ENCODE measurements at places on chromosomes 5 and 9.

GRCh38 chr9:72351538-72352453, 13.2 kb downstream of the ZFAND5 start:
- no peak for DNase-seq

DNA sequence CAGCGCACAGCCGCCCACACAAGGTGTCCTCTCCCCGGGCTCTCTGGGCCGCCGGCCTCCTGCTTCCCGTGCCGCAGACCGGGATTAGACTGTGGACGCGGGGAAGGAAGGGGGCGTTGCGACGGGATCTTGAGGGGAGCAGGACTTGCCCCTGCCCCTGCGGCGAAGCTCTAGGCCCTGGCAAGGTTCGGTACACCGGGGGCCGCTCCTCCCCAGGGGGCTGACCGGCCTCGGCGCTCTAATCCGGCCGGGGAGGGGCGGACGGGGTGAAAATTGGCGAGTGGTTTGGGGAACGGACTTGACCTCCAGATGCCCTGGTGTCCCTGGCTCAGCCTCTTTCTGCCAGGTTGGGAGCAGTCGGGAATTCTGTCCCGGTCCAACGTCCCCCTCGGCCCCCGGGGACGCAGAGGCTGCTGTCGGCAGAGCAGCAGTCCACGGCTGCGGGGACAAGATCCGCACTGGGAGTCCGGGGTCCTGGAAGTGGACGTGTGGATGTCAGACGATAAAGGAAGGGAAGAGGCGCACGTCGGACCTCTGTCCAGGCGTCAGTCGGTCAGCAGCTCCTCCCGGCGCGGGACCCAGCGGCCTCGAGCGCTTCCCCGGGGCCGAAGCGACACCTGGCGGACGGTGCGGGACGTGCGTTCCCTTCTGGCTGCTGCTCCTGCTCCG, 1.9 kb upstream of the CNTFR start:
- DNase-seq = peak; percentile 76

DNA sequence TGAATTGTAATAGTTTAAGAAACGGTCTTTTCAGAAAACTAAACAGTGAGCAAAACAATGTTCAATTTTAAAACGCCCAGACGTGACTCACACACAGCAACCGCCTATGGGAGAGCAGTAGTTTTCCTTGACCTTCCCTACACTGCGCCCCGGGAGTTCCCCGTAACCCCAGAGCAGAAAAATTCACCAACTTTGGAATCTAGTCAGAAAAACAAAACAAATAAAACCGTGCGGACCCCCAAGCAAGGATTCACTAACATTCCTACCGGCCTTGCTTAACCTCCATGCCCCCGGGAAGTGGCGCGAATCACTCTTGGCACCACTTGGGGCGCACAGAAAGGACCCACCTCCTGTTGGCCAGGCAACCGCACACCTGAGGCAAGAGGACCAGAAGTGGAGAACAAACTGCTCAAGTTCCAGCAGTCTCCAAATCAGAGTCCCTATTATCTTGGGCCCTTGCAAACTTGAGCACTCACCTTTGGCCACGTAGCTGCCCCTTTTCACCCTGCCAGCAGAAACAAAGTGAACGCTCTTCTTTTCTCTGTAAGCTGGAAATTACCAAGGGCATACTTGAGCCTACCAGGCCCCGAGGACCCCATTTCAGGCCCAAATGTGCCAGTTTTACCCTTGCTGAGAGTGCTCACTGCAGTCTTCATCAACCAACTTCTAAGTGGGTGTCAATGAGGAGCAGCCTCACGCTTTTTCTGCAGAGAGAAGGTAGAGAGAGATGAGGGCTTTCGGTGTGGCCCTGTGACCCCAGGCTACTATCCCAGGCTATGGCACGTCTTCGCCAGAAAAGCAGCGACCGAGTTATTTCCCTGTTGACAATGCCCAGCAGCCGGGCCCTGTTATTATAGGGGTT, 189.7 kb downstream of the MEF2C start:
- DNase-seq = no peak

DNA sequence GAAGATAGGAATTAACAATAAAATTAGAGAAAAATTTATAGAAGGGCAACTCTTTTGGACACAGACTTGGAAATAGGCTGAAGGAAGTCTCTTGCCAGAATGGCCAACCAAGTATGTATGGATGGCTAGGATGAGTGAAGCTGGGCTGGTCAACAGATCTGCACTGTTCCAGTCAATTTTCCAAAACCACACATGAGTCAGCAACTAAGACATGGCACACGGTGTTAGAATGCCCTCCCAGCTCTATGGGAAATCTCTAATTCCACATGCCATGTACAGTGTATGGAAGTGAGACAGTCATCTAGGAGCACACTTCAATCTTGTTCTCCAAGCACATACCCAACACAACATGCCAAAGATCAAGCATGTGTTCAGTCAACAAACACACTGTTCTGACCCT, 129.6 kb downstream of the GLIS3 start:
- DNase-seq = no peak

GRCh38 chr5:1545805-1546355, 22.1 kb upstream of the LPCAT1 start:
- DNase-seq = no peak

DNA sequence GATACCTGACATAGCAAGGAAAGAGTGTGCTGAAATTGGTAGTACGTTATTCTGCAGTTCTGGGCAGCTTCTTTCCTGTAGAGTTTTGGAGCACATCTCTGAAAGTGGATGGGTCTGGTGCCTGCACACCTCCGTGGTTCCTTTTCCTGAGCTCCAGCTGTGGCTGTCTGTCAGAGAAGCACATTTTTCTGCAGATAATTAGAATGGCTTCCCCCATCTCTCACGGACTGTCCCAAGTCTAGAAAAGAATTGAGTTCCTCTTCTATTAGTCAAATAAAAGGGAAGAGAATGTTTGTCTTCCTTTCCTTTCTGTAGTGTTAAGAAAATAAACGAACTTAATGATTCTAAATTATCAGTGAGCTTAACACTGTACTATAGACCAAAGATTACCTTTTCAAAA, 55.7 kb downstream of the VCAN start:
- peak; percentile 33 for DNase-seq

- DNase-seq = no peak
Measured at GRCh38 chr5:151724360-151724759, 34.1 kb downstream of the ATOX1 start.

DNA sequence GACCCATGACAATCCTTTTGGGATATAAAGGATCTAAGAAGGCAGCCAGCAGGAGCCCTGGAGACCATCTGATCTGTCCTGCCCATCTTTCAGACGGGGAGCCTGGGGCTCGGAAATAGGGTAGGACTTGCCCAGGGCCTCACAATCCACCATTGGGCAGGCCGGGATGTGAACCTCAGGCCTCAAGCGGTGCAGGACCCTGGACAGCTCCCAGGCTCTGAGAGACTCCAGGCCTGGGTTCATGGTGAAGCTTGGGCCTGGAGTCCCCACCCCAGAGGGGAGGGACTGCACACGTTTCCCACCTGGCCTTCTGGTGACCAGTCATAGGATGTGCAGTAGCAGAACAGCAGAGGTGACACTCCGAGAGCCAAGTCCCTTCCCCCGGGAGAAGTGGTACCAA, 36.6 kb upstream of the RAPGEF1 start:
- no peak for DNase-seq

GRCh38 chr5:141641634-141642267, 5.0 kb downstream of the RELL2 start:
- DNase-seq = peak; percentile 41

GRCh38 chr5:74334062-74334761, 306.3 kb downstream of the ENC1 start:
- no peak for DNase-seq

- DNase-seq = no peak
Measured at GRCh38 chr5:35094948-35095347, 47.2 kb upstream of the AGXT2 start.

- DNase-seq = peak; percentile 70
Measured at GRCh38 chr5:133145436-133146170, 93.8 kb downstream of the HSPA4 start.

DNA sequence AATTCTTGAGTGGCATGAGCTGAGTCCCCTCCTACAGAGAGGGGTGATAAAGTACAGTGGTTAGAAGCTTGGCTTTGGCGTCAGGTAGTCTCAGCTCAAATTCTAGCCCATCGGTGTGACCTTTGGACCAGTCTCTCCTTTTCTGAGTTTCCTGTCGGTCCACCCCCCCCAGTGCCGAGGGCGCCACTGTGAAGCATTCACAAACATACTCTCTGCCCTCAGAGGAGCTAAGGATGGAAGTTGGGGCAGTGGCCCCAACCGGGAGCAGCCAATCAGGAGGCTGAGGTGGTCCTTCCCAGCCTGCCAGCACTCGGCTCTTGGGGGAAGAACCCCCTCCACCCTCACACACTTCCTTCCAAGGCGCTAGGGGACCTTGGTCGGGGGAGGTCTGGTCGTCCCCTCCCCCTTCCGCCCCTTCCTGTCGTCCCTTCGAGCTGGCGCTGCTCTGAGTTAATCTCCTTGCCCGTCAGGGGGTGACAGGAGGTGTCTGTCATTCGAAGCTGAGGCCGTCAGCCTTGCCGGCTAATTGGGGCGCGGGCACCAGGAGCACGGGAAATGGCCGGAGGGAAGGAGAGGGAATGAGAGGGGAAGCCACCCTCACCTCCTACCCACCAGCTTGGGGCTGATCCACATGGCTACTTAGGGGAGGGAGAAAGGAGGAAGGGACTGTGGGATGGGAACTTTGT, 53.0 kb downstream of the CXXC5 start:
- peak; percentile 16 for DNase-seq

DNA sequence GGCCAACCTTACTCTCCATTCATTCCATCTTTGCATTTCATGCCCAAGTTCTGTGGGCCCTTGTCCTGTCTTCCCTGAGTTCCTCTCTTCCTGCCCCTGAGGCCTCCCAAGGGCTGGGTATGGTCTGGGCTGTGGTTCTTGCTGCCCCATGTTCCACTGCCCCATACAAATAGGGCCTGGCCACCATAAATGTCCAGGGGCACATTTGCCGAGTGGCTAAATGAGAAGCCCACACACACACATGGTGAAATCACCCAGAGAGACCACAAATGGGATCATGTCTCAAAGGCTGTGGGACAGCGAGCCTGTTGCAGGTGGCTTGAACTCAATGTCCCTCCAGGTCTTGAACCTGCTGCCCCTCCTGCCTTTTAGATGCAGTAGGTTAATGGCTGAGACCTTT, 1.2 kb downstream of the TIFAB start:
- no peak for DNase-seq

GRCh38 chr5:150562832-150563231, 54.9 kb downstream of the NDST1 start:
- DNase-seq = peak; percentile 59

DNA sequence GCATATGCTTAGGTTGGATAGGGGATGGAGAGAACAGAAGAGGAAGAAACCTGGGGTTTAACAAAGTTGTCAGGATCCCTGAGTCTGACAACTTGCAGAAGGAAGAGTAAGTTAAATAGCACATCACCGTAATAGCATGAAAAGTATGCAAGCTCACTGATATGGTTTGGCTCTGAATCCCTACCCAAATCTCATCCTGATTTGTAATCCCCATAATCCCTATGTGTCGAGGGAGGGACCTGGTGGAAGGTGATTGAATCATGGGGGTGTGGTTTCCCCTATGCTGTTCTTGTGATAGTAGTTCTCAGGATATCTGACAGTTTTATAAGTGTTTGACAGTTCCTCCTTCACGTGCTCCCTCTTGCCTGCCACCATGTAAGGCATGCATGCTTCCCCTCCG, 193.3 kb downstream of the PSAT1 start:
- no peak for DNase-seq

GRCh38 chr9:37026931-37027581, 7.0 kb downstream of the PAX5 start:
- DNase-seq = no peak

DNA sequence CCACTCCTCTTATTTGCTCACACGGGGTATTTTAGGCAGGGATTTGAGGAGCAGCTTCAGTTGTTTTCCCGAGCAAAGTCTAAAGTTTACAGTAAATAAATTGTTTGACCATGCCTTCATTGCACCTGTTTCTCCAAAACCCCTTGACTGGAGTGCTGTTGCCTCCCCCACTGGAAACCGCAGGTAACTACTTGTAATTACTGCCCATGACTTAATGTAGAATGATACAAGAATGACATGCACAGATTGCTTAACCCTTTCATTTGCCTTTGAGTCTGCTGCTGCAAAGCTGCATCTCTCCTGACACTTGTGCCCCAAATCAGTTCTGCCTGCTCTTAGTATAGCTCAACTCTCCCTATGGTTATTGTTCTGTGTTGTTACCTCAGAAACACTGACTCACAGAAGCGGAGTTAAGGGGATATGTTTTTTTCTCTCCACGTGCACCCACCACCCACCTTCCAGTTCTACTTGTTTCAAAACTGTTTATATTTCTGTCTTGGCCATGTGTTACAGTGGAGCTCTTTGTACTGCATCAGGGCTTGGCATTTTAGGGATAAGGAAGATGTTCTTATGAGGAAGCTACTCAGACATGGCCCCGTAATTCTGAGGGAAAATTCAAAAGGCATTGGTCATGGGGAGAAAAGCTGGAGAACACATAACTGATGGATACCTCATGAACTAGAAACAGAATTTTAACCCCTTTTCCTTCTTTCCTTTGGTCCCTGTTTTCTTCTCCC, 2.3 kb downstream of the ADRB2 start:
- DNase-seq = peak; percentile 41

DNA sequence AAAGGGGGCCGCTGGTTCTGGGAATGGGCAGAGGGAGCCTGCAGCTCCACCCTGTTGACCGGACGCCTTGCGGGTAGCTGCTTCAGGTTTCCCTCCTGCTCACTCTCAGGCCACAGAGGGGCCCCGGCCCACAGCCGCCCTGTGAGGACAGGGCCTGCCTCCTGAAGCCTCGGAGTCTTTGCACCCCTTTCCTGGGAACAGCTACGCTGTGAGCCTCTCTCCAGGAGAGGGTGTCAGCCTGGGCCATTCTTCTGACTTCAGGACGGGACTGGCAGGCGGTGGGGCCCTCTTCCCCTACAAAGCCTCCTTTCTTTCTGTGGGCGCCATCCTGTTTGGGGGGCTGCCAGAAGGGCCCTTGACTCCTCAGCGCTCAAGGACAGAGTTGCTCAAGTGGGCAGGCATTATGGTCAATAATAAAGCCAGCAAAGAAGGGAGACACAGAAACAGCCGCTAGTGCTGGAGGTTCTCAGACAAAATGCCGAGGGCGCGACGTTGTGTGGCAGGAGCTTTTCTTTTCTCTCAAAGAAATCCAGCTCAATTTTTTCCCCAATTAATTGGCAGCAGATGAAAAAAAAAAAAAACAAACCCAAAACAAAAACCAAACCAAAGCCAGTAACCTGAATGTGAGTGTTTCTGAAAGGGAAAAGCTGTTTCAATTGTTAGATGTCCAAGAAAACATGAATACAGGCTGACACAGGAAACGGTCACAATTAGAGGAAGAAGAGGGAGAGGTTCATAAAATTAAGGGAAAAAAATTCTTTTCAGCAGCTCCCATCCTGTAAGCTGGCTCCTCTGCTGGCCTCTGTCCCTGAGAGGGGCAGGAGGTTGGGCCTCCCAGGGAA, 12.8 kb upstream of the SLC25A51 start:
- no peak for DNase-seq

DNA sequence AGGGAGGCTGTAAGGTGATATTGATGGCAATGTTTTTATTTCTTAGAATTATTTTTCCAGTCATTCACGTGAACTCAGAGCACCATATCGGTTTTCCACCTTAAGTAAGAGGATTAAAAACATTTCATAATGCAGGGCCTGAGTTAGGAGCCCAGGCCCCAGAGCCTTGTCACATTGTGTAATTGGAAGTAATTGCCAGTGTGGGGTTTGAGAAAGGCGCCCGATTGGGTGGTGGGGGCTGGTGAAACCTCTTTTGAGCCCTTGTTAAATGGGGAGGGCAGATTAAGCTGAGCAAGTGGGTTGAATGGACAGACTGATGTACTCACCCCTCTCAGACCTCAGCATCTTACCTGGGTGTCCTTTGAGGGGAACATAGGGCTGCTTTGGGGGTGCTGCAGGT, 116.7 kb upstream of the PITX1 start:
- no peak for DNase-seq

GRCh38 chr5:56983593-56984361, 31.9 kb upstream of the MIER3 start:
- DNase-seq = no peak

GRCh38 chr9:73149371-73150067, 2.1 kb upstream of the ANXA1 start:
- peak; percentile 89 for DNase-seq

Data from inflammatory macrophage treated with lipopolysaccharide for 4 hours (primary cell).